Occipital lobe (tissue), 3 donors: ENCODE measurements at places on chromosomes 3 and 15.

- DNase-seq, result no peak
Measured at GRCh38 chr3:168545591-168545990, 449.9 kb upstream of the GOLIM4 start.

DNA sequence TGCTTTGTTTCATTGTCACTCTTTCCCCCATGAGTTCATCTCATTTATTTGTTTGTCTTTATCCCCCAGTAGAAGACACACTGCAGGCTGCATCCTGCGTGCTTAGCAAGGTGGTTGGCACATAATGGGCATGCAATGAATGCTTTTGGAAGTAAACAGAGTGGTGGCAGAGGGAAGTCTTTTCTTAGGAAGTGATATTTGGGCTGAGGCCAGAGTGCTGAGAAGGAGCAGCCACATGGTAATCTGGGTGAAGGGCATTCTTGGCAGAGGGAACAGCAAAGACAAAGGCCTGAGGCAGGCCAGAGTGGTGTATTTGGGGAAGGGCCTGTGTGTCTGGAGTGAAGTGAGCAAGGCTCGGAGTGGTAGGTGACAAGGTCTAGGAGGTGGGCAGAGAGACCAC is 17.7 kb upstream of the ADAMTS7 start:
- DNase-seq, result no peak

GRCh38 chr3:126654571-126655383 is at the start of gene TXNRD3:
Gene TXNRD3, minus strand, starts transcription at chr3:126655124.
- peak; percentile 73 for DNase-seq

- no peak for DNase-seq
Measured at GRCh38 chr3:194405766-194406165, 6.7 kb upstream of the GP5 start.
